ENCODE measurements at places on chromosomes 16 and 17. TPM values are rescaled to one million over a fixed set of nuclear protein-coding genes. Genes with fewer than 3 reads are reported as not detected.

DNA sequence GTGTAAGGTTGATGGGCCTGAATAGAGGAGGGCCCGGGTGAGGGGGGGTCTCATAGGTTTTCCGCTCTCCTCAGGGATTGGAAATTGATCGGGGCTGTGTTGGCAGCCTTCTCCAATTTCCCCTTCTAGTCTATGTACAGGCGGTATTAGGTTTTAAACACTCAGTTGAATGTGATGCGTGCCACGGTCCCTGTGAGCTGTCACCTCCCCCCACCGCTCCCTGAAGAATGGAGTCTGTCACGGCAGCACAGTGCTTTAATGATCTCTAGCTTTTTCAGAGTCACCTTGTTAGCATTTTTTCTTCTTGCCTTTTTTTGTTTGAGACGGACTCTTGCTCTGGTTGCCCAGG is 800 bp downstream of the COX4I1 start:
- no peak for DNase-seq

- DNase-seq = no peak
These were observed 8.9 kb downstream of the ZNF213 start for GRCh38 chr16:3143598-3144320.

DNA sequence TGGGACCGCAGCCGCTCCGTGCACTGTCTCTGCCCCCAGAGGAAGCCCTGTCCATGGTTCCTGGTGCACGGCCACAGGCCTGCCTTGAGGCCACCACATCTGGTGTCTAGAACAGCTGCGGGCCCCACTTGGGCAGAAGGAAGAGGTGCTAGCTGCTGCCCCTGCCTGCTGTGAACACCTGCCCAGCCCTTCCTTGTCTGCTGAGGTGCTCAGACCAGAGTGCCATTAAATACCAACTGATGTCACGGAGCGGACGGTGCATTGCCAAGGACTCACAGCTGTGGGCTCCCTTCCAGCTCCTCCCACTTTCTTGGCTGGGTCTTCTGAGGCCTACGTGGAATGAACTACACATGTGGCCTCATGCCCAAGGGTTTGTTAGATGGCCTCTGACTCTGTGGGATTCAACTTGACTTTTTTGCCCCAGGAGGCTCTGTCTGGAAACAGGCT is 146.1 kb downstream of the RAB11FIP4 start:
- DNase-seq = no peak

- no peak for DNase-seq
These were observed 558 bp upstream of the CHMP6 start for GRCh38 chr17:80990921-80991644.

DNA sequence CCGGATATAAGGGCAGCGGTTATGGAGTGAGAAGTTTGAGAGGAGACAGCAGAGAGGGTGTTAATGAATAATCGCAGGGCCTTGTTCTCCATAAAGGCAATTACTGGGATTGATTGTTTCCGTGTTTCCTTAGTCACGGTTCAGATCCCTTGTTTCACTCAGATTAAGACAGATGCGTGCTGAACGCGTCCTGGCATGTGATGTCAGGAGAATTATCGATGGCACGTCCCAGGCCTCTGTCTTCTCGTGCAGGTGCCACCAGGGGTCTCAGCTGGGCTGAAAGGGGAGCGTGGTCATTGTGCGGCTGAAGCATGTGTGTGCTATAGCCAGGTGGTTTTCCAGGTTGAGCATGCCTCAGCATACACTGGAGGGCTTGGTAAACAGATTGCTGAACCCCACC is 142.4 kb upstream of the NOL11 start:
- DNase-seq = no peak

Gene TBC1D3C
- 0.69 TPM for total RNA-seq
